ENCODE measurements at places on chromosomes 6 and 20.

DNA sequence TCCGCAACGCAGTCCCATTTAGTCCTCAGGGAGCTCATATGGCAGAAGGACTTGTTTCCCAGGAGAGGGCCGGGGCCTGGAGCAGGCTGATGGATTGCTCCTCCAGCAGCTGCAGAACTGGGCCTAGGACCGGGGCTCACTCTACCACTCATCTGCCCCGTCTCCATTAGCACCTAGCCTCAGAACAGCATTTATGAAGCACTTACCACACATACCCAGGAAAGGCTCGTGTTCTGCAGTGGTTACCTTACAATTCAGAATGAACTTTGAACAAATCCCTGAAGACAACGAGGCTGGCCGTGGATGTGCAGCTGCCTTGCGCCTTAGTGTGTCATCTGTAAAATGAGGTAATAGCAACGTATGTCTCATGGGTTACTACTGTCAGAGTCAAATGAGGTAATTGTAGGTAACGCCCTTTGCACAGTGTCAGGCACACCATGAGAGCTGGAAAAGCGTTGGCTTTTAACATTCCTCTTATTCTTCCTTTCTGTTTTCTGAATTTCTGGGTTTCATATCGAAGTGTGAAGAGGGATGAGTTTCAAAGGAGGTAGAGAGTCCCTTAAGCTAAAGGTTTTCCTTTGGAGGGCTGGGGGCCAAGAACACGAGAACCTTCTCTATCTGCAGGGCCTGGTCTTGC lies 46.3 kb upstream of the CD93 start:
- DNase-seq: no peak

DNA sequence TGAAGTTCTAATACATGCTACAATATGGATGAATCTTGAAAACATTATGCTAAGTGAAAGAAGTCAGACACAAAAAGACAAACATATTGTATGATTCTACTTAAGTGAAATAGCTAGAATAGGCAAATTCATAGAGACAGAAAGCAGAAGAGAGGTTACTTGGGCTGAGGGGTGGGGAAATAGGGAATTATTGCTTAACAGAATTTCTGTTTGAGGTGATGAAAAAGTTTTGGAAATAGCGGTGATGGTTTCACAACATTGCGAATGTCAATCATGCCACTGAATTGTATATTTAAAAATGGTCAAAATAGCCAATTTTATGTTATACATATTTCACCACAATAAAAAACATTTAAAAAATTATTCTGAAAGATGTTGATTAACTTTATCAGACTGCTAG lies 6.1 kb downstream of the SLC26A8 start:
- DNase-seq: no peak

DNA sequence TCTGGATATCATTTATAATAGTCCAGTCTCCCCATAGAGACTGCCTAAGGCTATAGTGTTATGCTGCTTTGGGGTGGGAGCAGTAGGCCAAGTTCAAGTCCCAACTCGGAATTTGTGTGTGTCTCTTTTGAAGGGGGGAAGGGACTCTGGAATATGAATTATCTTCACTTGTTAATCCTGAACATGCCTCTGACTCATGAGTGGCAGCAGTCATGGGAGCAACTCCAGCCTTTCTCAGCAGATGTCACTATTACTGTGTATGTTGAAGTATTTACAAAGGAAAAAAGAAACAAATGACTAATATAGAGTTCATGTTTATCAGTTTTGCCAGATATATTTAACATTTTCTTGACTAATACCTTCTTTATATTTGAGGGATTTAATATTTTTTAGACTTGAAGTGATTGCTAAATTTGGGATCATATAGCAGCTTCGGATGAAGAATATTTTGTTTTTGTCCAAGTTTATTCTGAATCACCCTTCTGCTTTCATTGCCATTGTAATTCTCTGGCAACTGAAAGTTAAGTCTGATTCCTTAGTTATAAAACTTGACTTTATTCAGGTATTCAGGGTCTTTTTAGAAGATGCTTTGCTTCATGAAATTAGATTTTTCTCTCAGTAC lies 23.4 kb downstream of the FAM217A start:
- no peak for DNase-seq

DNA sequence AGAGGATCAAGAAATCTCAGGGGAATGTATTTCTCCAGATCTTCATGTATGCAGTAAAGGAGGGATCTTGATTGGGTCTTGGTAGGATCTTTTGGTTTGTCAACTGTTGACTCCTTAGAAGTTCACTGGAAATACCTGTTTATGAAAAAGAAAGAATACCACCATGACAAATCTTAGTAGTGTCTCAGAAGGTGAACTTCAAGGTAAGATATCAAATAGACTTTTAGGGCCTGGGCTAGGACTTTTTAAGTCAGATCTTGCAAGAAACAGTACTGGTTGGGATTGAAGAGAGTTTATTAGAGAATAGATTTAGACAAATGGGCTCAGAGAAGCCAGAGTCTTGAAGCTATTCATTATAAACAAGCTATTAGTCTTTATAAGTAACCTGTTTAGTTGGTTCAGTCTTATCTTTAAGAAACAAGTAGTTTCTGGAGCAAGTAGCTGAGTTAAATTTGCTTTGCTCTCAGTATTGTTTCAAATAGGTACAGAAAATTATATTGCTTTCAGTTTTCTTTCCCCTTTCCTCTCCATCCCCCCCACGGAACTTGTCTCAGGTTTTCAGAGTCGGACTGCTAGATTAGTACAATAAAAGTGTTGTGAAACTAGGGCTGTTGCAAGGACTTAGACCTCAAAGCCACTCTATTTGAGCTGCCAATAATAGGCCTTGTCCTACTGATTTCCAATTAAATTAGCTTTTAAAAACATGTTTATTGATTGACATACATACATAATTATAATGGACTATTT lies 529.1 kb upstream of the CITED2 start:
- DNase-seq: no peak
